ENCODE measurements at places on chromosomes 7 and 10.

DNA sequence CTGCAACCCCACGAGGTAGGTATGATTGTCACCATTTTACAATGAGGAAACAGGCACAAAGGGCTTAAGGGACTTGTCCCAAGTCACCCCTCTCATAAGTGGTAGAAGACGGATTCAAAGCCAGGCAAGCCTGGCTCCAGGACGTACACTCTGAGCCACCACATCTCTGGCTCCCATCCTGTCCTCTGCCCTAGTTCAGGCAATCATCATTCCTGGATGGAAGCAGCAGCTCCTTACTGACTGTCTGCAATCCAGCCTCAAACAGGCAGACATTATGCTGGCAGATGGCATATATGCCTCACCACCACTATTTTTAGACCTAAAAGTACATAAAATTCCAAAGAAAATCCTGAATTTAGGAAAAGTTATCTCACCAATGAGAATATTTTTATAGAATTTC lies 100.7 kb downstream of the USP6NL start:
- no peak for DNase-seq

DNA sequence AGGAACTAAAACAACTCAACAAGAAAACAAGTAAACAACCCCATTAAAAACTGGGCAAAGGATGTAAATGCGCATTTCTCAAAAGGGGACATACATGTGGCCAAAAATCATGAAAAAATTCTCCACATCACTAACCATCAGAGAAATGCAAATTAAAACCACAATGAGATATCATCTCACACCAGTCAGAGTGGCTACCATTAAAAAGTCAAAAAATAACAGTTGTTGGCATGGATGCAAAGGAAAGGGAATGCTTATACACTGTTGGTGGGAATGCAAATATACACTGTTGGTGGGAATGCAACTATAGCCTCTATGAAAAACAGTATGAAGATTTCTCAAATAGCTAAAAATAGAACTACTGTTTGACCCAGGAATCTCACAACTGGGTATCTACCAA lies 60.0 kb upstream of the LANCL2 start:
- DNase-seq, result no peak

DNA sequence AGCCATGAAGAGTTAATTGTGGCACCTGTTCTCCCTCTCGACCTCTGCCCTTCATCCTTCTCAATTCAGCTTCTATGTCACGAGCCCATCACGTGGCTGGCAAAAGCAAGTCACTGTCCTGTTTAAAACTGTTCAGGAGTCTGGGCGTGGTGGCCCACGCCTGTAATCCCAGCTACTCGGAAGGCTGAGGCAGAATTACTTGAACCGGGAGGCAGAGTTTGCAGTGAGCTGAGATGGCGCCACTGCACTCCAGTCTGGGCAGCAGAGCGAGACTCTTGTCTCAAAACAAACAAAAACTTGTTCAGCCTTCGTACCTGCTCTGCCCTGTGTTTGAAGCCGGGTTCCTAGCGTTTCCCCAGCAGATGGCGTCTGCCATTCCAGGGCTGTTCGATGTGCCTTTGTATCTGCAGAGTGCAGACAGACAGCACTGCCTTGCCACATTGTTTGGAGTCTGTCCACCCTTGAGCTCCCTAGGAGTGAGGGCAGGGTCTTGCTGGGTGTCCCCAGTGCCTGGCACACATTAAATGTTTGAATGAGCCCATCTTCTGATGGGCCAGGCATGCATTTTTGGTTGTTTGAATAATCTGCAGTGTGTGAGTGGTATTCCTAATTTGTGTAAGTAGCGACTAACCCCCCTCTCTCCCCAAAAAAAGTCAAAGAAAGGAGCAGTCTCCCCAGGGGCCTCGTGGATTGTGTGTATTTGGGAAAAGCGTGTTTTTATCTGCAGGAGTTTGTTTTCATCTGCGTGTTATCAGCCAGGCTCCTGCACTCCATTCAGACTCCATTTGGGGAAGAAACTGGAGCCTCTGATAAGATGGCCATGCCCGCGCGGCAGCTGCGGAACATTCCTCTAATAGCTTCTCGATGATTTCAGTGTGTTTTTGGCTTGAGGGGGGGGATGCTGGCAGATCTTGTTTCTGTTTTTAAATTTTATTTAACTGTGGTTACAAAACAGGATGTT lies 61.2 kb downstream of the DNAJB6 start:
- no peak for DNase-seq

DNA sequence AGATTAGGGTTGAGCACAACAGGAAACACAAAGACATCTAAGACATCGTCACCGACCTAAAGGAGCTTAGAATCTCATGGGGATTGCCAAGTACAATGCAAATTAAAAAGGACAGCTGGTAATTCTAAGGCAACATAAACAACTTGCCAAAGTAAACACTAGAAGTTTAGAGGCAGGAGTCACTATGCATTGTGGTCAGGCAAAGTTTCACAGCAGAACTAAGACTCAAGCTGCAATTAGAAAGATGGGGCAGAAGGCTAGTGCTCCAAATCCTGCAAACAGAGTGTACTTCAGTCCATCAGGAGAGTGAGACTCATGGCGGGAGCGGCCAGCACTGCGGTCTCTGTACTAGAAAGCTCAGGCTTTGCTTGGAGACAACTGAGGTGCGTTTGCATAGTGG lies 52.7 kb downstream of the HIPK2 start:
- DNase-seq, result no peak

DNA sequence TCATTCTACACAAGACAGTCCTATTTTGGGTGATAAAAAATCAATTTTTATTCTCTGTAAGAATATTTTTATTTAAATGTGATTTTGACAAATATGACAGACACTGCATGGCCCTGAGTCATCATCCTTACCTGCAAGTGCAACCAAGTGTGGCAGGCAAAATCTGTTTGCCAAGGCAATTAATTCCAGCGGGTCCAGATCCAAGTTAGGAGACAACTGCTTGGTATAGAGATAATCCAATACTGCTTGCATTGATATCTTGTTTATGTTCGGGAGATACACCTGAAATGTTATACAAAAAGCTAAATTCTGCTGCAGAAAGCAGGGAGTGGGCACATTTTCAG lies 66.2 kb downstream of the RHOBTB1 start:
- DNase-seq, result no peak

GRCh38 chr10:75187961-75188426 lies 22.6 kb upstream of the VDAC2 start:
- DNase-seq, result peak; percentile 20

DNA sequence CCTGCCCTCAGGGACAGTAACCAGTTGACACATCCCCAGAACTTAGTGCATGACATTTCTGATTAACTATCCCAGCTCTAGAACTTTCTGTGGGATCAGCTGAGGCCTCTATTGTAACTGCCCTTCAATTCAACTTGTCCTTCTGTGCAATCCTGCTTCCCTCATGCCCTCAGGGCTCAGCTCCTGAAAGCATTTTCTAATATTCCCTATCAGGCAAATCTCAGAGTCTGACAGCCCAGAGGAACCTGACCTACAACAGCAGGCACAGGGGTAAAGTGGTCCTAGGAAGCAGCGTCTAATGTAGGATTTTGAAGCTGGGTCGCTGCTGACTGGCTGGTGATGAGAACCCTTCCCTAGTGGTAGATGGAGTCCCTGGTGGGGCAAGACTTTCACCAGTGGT lies 13.6 kb upstream of the STN1 start:
- DNase-seq, result no peak

DNA sequence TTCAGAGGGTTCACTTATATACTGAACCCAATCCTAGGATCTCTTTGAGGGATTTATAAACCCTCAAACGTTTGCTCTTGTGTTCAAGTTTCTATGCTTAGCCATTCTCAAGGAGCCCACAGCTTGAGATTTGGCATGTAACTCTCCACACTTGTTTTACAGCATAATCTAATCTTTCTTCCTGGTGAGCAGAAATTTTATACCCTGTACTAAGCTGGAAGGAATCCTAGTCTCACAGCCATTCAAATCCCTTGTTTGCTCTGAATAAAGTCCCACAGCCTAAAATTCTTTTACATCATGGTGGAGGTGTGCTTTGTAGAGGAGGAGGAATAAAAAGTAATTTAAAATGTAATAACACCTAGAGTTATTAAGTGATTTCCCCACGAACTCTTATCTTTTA lies 5.3 kb upstream of the AGR2 start:
- no peak for DNase-seq

DNA sequence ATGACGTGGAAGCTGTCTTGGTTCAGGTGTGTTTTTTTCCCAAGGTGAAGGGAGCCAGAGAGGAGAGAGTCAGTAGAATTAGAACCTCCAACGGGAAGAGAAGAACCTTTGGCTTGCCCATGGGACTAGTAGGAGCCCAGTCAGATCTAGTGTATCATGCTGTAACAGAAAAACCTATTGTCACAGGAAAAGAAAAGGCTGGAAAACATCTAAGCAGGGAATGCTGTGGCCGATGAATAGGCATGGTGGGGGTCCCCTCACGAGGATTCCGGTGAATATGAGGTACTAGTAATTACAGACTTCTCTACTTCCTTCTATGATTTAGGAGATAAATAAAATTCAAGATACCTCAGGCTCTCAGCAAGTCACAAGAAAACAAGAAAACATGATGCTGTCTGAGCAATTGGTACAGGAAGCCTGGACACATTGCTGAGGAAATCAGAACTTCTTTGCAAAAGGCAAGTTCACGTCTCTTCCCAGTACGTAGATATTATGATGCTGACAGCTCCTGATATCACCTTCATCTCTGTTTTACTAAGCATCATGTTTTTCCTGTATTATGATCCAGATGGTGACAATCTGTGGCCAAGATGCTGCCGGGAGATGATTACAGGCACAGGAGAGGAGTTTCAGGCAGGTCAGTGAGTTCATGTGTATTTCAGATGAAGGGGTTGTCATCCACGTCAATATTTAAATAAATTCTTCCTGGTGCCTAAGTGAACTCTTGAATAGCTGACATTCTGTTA lies 54.3 kb upstream of the NPY start:
- DNase-seq, result no peak

DNA sequence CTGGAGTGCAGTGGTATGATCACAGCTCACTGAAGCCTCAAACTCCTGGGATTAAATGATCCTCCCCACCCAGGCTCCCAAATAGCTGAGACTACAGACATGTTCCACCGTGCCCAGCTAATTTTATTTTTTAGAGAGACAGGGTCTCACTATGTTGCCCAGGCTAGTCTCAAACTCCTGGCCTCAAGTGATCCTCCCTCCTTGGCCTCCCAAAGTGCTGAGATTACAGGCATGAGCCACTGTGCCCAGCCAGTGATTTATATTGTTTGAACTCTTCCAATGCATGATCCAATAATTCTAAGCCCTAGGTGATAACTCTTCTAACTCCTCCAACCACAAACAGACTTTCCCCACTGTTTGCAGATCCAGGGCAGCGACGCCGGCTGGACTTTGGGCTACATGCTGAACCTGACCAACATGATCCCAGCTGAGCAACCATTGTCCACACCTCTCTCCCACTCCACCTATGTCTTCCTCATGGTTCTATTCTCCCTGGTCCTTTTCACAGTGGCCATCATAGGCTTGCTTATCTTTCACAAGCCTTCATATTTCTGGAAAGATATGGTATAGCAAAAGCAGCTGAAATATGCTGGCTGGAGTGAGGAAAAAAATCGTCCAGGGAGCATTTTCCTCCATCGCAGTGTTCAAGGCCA lies 41.8 kb upstream of the CC2D2B start:
- DNase-seq, result no peak

DNA sequence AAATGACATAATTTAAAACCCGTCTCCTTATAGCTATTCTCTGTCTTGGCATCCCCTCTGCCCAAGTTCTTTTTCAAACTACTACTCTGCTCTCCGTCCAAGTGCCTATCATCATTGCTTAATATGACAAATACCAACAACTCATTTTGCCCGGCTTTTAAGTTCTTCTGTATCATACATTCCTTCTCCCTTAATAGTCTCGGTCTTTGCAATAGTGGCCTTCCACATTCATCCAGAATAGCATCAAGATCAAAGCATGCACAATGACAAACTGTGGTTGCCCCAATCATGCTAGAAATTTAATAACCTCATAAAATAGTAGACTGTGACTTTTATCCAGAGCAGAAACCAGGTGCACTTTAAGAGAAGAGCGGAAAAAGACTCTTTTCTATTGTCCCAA lies 198.9 kb downstream of the ETV1 start:
- no peak for DNase-seq

- DNase-seq, result no peak
Measured at GRCh38 chr10:63143987-63144386, 10.9 kb downstream of the NRBF2 start.

GRCh38 chr7:94561841-94562514 lies 52.4 kb downstream of the CASD1 start:
- DNase-seq, result no peak

GRCh38 chr7:84248267-84248666 lies 53.7 kb upstream of the SEMA3A start:
- DNase-seq, result no peak

All from stimulated activated CD8-positive, alpha-beta memory T cell treated with anti-CD3 and anti-CD28 coated beads, Interleukin-4, amount 100 ng/mL, for 1 hour (primary cell).